ENCODE measurements at places on chromosomes 16 and 17.

GRCh38 chr17:12866244-12866643 lies 76.9 kb downstream of the ARHGAP44 start:
- no peak for DNase-seq

GRCh38 chr17:79232957-79233356 lies 158.3 kb downstream of the ENGASE start:
- DNase-seq = no peak

DNA sequence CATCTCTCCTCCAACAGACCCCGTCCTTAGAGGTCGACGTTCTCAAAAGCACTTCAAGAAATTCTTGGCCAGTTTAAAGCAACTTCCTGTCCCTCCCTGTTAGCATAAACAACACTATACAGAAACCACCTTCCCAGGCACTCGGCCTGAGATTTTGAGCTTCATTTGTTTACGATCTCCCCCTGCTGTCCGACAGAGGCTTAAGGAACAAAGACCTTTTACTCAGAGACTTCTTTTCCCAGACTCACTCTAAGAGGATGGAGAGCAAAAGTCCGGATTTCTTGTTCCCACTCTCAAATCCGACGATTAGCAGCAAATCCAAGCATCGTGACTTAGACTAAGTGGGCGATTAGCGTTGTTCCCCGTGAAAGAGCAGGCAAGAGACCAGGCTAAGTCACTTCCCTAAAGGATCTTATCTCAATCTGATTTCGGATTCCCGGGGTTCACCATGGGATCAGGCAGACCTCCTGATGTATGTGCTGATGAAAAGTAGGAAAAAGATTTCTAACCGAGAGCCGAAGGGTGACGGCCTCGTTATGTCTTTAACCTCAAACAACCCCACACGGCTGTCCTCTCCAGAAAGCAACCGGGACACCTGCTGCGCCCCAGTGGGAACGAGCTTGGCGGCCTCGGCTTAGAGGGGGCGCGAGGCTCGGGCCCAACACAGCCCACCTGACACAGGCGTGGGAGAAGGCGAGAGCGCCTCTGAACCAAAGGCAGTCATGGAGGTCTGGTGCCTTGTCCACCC lies 598 bp downstream of the INPP5K start:
- peak; percentile 77 for DNase-seq

- no peak for DNase-seq
Observed at GRCh38 chr16:70684146-70685060, 1.4 kb downstream of the MTSS2 start.

- DNase-seq = no peak
Observed at GRCh38 chr17:30590081-30590733, 113.0 kb downstream of the GOSR1 start.

GRCh38 chr17:16943541-16944333 lies 28.2 kb downstream of the TNFRSF13B start:
- no peak for DNase-seq

- DNase-seq = no peak
Observed at GRCh38 chr16:8589900-8590688, at the start of gene TMEM114. TSS of gene TMEM114 (minus strand) at chr16:8590511. CDS start at chr16:8589838, 673 bp downstream.

- no peak for DNase-seq
Observed at GRCh38 chr17:56486732-56487131, 106.8 kb upstream of the NOG start.

GRCh38 chr16:17343728-17344127 lies 127.0 kb downstream of the XYLT1 start:
- peak; percentile 29 for DNase-seq

GRCh38 chr17:45740553-45741330 lies 43.4 kb upstream of the CRHR1 start:
- DNase-seq = peak; percentile 20

DNA sequence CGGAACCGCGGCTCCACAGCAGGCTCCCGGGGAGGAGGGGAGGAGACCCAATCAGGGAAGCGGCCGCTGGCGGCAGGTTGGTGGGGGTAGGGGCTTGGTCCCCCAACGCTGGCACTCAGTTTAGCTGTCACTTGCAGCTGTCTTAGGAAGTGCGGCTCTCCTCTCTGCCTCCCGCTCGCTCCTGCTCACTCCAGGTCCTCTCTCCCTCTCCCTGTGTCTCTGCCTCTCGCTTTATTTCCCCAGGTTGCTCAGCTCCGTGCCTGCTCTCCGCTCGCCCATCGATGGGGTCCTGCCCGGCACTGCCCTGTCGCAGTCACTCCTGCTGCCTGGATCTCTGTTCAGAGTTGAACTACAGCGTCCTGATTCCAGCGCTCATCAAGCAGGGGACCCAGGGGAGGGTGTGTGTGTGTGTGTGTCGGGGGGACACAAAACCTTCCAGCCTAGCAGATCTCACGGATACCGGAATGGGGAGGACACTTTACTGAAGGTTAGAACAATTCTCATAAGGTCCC lies 145.6 kb downstream of the ENGASE start:
- no peak for DNase-seq

DNA sequence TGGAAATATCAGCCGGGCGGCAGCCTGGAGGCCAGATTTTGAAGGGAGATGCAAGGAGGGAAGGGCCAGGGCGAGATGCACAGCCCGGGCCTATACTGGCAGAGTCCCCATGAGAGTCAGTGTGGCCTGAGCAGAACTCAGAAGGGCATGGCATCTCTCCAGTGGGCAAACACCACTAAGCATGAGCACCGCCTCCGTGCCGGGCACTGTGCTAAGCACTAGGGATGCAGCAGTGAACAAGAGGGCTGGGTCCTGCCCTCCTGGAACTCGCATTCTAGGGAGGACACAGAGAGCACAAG lies 33.5 kb downstream of the TK2 start:
- DNase-seq = no peak

DNA sequence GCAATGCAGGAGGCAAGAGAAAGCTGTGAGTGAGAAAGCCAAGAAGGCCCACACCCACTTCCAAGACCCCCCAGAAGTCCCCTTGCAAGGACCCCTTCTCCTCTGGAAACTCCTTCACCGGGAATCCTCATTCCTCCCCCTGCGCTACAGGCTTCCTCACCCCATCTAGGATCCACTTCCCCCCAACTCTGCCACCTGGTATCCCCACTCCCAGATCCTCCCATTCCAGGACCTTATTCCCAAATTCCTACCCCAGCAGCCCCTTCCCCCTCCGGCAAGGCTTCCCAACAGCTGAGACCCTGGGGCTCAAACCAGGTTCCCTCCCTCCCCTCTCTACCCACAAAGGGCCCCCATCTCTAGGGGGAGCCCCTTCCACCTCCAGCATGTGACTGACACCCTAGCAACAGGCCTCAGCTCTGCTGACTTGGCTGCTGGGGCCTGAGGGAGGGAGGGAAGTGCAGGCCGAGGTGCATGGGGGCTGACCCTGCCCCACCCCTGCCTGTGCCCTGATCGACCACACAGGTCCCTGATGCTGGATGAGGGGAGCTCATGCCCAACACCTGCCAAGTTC lies 2.1 kb downstream of the HSF4 start:
- no peak for DNase-seq

- DNase-seq = no peak
Observed at GRCh38 chr16:54070789-54071343, 215.7 kb downstream of the IRX3 start.

GRCh38 chr16:73026754-73027684 lies 20.9 kb downstream of the ZFHX3 start:
- no peak for DNase-seq

- no peak for DNase-seq
Observed at GRCh38 chr17:1906662-1907101, 76.9 kb downstream of the RPA1 start.

DNA sequence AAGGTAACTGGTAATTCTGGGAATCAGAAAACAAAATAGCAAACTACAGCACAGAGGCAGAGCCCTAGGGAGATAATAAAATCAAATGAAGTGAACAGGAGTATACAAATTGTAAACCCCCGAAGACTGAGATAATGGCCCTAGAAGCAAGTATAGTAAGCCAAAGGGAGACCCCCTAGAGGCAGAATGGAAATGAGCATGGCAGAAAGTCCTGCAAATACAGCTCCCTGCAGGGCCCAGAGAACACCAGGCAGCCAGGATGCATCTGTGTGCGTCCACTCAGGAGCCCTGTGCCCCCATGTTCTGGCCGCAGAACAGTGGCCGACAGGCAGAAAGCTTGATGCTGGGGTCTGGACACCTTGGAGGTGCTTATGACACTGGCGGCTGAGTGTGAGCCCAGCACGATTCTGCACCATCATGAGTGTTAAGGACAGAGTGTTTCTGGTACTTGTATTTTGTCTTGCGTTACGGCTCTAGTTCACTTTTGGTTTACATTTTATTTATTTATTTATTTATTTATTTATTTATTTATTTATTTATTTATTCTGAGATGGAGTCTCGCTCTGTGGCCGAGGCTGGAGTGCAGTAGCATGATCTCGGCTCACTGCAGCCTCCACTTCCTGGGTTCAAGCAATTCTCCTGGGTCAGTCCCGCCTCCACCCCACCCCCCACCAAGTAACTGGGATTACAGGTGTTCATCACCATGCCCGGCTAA lies 48.7 kb downstream of the RGS9 start:
- no peak for DNase-seq

DNA sequence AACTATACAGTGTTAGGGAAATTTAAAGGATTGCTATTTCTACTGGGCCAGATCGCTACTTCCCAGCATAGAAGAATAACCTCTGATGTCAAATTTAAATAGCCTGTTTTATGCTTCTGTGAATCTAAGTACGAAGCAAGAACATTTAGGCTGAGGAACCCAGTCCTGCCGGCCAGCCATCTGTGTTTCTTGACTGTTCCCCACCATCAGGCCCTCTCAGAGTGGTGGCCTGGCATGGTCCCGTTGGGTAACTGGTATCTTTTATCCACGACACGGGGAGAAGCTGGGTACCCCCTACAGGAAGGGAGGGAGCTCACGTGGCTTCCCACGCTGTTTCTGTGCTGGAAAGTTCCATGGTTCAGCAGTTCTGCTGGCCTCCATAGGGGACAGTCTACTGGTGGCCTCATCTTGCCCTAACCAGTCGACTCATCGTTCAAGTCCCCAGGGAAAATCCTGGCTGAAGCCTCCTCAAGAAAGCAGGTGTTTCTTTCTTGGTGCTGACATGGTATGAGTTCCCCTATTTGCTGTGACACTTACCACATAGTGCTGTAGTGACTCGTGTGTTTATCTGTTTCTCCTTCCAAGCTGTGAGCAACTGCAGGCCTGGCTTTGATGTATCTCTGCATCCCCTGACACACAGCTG lies 201.7 kb upstream of the NLRP1 start:
- no peak for DNase-seq

- no peak for DNase-seq
Observed at GRCh38 chr16:86772671-86773353, 194.5 kb downstream of the FOXL1 start.

GRCh38 chr16:66006485-66006884 lies 360.0 kb upstream of the CDH5 start:
- no peak for DNase-seq

GRCh38 chr16:55017321-55017720 lies 86.7 kb downstream of the IRX5 start:
- no peak for DNase-seq

Data from CD4-positive, alpha-beta T cell treated with Interleukin-12 subunit alpha and Interleukin-12 subunit beta, for 1 hour (primary cell).